Ascending aorta (tissue), 2 donors: ENCODE measurements at places on chromosomes 7 and 10. TPM values are rescaled to one million over a fixed set of nuclear protein-coding genes. Genes with fewer than 3 reads are reported as not detected.

The ANKRD2 gene
- not detected for total RNA-seq

The CEP55 gene
- total RNA-seq, result not detected

The ETV1 gene
- total RNA-seq, result 5.3 TPM

The IGFBP1 gene
- not detected for total RNA-seq

The TMEM248 gene
- 278 TPM for total RNA-seq

GRCh38 chr7:33425395-33425794 lies 296.0 kb downstream of the BBS9 start:
- no peak for DNase-seq

GRCh38 chr10:30349967-30350735 lies 1.1 kb upstream of the MTPAP start:
- peak; percentile 56 for DNase-seq

DNA sequence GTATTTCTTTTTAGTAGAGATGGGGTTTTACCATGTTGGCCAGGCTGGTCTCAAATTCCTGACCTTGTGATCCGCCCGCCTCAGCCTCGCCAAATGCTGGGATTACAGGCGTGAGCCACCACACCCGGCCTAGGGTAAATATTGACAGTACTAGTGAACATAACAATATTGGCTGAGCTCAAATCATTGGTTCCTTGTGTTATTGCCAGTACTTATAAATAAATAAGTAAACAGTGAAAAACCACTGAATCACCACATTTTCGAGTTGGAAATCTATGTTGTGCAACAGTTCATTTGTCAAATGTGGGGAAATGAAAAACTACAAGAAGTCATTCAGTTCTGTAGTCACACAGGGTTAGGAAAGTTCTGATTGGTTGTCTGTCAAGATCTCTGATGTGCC lies 15.8 kb downstream of the RPP30 start:
- DNase-seq, result no peak

- DNase-seq, result no peak
These were observed at the start of gene JAKMIP3 for GRCh38 chr10:132065491-132066105. JAKMIP3 (plus strand) TSS chr10:132065946; CDS start chr10:132104809, 38,863 bp downstream.

DNA sequence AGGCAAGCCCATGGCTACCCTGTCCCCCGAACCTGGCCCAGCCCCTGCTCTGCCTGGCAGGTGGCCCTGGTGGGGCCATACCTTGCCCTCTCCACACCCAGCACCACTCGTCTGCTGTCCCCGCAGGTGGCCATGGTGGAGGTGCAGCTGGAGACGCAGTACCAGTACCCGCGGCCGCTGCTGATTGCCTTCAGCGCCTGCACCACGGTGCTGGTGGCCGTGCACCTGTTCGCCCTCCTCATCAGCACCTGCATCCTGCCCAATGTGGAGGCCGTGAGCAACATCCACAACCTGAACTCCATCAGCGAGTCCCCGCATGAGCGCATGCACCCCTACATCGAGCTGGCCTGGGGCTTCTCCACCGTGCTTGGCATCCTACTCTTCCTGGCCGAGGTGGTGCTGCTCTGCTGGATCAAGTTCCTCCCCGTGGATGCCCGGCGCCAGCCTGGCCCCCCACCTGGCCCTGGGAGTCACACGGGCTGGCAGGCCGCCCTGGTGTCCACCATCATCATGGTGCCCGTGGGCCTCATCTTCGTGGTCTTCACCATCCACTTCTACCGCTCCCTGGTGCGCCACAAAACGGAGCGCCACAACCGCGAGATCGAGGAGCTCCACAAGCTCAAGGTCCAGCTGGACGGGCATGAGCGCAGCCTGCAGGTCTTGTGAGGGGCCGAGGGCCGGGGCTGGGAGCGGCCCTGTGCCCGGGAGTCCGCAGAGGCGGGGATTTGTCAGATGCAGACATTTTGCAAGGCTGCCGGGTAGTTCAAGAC lies 13.2 kb downstream of the ORAI2 start:
- DNase-seq, result no peak
